ENCODE measurements at places on chromosomes 16 and 17. TPM values are rescaled to one million over a fixed set of nuclear protein-coding genes. Genes with fewer than 3 reads are reported as not detected.

GRCh38 chr16:4882633-4883285 lies 35.5 kb downstream of the UBN1 start:
- no peaks in the 10 kb centered on the region for H3K4me1 ChIP-seq
- DNase-seq, result peak; percentile 61
- H3K36me3 ChIP-seq, result peaks cover 3% of the 10 kb centered on the region

DNA sequence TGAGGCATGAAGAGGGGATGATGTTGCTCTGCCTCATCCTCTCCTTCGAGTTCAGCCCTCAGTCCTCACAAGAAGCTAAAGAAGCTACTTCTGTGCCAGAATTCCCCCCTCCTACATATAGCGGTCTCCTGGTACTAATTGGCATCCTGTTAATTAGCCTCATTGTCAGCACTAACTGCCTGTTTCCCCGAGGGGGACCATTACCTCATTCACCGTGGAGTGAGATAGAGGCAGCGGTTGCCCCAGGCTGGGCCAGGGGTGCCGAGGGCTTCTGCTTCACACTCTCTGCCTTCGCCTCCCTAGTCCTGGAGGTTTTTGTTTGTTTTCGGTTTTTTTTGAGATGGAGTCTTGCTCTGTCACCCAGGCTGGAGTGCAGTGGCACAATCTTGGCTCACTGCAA lies 5.7 kb upstream of the MINK1 start:
- no peak overlapping the region for H3K4me3 ChIP-seq
- no peaks in the 10 kb centered on the region for H3K27me3 ChIP-seq
- no peak for DNase-seq

DNA sequence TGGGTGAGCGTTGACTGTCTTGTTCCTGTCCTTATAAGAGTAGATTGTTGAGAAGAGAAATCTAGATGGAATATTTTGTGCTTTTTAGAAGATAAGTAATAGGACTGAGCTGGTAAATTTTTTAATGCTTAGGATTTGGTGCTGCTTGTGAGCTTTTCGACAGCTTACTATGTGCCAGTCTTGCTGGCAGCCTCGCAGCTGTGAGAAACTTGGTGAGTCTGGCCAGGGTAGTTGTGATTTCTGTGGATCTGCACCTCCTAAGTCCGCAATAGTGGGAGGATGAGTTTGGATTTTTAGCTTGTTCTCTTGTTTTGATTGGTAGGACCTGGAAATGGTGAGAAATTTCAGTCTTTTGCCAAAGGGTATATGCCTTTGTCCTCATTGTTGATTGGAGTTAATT lies 3.6 kb downstream of the SOCS7 start:
- no peaks in the 10 kb centered on the region for H3K27me3 ChIP-seq
- H3K4me1 ChIP-seq, result peaks cover 71% of the 10 kb centered on the region
- H3K36me3 ChIP-seq, result no peaks in the 10 kb centered on the region
- no peak overlapping the region for H3K4me3 ChIP-seq
- no peak overlapping the region for H3K27ac ChIP-seq

DNA sequence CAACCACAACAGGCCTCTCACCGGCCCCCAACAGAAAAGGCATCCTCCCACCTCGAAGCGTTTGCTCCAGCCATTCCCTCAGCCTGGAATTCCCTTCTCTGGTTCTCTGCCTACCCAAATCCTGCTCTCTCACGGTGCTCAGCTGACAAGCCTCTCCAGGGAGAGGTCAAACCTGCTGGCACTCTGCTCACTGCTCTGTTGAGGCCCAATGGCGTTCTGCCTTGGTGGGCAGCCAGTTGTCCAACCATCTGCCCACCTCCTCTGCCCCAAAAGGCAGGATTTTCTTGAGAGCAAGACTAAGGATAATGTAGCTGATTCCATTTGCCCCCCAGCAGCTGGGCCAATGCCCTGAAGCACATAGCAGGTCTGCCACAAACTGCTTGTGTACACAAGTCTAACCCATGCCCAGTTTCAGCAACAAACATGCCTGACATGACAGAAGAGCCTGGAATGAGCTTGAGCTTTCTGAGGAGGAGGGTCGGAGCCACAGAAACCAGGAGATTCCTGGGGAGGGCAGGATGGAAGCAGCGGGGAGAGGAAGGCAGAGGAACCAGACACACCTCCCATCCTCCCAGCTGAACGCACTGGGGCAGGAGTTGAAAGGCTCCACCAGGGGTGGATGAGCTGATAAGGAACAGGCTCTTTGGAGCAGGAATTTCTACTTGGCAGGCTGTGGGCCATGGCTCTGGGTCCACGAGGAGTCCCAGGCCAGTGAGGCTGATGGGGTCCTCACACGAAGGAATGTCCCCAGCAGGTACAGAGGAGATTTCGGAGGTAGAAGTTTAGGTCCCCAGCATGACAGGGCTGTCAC lies 23.9 kb downstream of the ARHGAP27 start:
- H3K4me3 ChIP-seq, result no peak overlapping the region
- DNase-seq, result no peak
- no peaks in the 10 kb centered on the region for H3K36me3 ChIP-seq
- H3K4me1 ChIP-seq, result peaks cover 16% of the 10 kb centered on the region
- H3K27ac ChIP-seq, result no peak overlapping the region

EPN3 gene
- total RNA-seq, result not detected

KRTAP4-6 gene
- total RNA-seq, result not detected

RUNDC3A gene
- total RNA-seq, result not detected

DNA sequence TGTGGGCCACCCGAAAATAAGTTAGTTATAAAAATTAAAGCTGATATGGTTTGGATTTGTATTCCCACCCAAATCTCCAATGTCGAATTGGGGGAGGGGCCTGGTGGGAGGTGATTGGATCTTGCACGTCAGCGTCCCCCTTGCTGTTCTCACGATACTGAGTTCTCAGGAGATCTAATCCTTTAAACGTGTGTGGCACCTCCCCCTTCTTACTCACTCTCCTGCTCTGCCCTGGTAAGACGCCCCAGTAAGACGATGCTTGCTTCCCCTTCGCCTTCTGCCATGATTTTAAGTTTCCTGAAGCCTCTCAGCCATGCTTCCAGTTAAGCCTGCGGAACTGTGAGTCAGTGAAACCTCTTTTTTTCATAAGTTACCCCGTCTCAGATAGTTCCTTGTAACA lies 35.4 kb downstream of the SYCE1L start:
- H3K4me3 ChIP-seq, result no peak overlapping the region
- no peaks in the 10 kb centered on the region for H3K36me3 ChIP-seq
- H3K27me3 ChIP-seq, result no peaks in the 10 kb centered on the region

DNA sequence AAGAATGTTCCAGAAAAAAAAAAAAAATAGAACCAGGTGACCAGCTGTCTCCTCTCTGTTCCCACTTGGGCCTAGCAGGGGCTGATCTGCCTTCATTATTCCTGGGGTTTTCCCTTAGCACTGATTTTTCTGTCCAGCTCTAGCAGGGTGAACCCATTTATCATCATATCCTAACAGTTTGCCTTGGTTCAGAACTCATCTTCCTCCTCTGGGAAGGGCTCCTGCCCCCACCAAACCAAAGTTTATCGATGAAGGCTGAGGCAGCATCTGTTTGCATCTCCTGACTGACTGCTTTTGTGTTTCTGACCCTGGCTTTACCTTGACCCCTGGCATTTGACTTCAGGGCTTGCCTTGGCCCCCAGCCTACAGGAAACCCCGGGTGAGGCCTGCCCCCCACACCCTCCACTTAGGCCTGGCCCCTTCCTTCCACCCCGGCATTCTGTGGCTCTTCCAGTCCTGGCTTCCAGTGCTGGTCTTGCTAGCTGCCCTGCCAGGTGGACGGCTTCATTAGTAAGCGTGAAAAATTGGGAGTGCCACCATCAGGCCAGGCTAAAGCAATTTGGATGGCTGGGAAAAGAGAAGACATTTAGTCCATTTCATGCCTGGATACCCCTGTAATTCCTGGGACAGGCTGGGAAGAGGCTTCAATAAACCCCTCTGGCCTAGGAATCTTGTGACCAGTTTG lies 164.9 kb downstream of the CCDC182 start:
- no peak for DNase-seq
- peaks cover 33% of the 10 kb centered on the region for H3K4me1 ChIP-seq
- no peak overlapping the region for H3K4me3 ChIP-seq
- no peaks in the 10 kb centered on the region for H3K27me3 ChIP-seq
- H3K27ac ChIP-seq, result no peak overlapping the region

DNA sequence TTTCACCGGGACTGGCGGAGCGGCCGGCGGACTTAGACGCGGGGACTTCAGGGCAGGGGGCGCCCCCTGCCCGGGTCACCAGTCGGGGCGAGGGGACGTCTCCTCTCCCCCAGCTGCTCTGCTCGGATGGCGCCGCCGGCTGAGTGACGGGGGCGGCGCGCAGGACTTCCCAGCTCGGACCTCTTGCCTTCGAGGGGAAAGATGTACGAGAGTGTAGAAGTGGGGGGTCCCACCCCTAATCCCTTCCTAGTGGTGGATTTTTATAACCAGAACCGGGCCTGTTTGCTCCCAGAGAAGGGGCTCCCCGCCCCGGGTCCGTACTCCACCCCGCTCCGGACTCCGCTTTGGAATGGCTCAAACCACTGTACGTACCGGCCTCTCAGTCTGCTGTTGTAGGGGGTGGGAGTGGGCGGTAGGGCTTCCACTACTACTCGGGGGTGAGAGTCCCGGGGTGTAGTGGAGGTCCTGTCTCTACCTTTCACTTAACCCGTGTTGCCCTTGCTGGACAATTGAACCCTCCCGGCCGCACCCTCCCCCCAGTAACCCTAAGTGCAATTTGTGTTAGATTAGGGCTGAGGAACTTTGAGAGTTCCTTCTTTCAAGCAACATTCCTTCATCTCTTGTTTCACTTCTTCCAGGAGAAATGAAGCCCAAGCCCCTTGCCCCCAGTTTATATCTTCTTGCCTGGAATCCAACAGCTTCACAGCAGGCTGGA lies 21.9 kb downstream of the GJD3 start:
- no peaks in the 10 kb centered on the region for H3K36me3 ChIP-seq
- no peak for DNase-seq
- H3K4me1 ChIP-seq, result peaks cover 86% of the 10 kb centered on the region
- peak overlapping the region; percentile 81 for H3K4me3 ChIP-seq
- H3K27ac ChIP-seq, result peak overlapping the region; percentile 96
- H3K27me3 ChIP-seq, result no peaks in the 10 kb centered on the region

DNA sequence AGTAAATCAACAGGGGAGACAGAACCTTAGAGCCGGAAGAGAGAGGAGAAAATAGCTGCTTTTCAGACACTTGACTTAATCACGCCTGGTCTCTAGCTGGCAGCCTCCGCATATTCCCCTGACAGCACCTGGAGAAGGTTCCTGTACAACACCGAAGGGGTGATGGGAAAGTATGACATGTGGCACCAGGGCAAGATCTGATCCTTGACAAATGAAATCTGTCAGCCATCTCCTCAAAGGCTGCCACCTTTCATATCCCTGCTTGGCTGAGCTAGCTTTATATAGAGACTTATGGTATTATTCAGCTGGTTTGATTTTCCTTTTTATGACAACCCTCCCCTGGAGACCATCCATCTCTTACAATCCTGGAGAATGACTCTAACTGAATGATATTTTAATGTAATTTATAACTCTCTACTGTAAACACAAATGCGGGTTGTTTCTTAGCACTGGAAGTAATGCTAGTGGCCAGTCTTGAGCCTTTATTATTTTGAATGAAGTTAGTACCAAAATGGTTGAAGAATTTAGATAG lies 1205.3 kb upstream of the CDH8 start:
- DNase-seq, result no peak
- H3K4me3 ChIP-seq, result no peak overlapping the region
- H3K27me3 ChIP-seq, result no peaks in the 10 kb centered on the region
- no peaks in the 10 kb centered on the region for H3K36me3 ChIP-seq

DNA sequence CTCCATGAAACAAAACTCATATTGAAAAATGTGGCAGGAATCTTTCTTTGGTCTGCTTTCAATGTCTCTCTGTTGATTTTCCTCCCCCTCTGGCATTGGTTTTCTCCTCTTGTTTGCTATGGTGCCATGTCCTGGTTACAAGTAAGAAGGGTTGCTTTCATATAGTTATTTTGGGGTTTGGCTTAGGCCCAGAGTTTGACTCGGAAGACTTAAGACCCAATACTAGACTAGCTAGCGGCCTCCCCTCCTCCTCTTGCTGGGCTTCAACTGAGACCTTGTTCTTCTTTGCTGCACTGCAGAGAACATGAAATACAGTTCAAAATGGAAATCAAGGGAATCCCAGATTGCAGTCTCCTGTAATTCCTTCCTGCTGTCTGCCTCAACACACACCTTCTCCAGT lies 30.0 kb upstream of the CLEC18A start:
- DNase-seq, result no peak
- H3K27me3 ChIP-seq, result no peaks in the 10 kb centered on the region
- H3K4me1 ChIP-seq, result peaks cover 18% of the 10 kb centered on the region
- no peak overlapping the region for H3K4me3 ChIP-seq
- H3K27ac ChIP-seq, result peak overlapping the region; percentile 18

DNA sequence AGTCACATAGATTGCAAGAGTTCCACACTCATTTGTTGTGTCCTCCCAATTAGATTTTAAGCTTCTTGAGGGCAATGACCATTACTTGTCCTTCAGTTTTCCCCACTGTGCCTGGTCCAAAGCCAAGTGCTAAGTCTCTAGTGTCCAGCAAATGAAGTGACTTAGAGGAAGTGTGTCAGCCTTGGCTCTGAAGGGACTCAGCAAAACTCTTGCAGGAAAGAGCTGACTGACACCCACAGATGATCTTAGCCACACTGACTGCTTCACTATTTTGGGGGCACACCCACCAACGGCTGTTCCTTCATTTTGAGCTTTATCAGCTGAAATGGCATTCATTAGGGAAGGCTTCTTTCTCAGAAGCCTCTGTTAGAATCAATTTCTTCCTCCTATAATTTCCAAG lies 358.1 kb downstream of the UTP18 start:
- no peak overlapping the region for H3K27ac ChIP-seq
- no peaks in the 10 kb centered on the region for H3K4me1 ChIP-seq
- no peak overlapping the region for H3K4me3 ChIP-seq

DNASE1L2 gene
- 2.1 TPM for total RNA-seq

GRCh38 chr17:50363217-50364060 lies 9.5 kb downstream of the MRPL27 start:
- H3K27ac ChIP-seq, result no peak overlapping the region
- no peak for DNase-seq
- no peaks in the 10 kb centered on the region for H3K4me1 ChIP-seq
- no peaks in the 10 kb centered on the region for H3K27me3 ChIP-seq
- no peak overlapping the region for H3K4me3 ChIP-seq
- H3K36me3 ChIP-seq, result no peaks in the 10 kb centered on the region

DNA sequence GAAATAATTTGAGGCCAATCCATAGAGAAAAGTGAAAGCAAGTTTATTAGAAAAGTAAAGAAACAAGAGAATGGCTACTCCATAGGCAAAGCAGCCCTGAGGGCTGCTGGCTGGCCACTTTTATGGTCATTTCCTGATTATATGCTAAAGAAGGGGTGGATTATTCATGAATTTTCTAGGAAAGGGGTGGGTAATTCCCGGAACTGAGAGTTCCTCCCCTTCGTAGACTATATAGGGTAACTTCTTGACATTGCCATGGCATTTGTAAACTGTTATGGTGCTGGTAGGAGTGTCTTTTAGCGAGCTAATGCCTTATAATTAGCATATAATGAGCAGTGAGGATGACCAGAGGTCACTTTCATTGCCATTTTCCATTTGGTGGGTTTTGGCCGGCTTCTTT lies 4.4 kb downstream of the DHRS7B start:
- peak overlapping the region; percentile 100 for H3K27ac ChIP-seq
- DNase-seq, result no peak
- H3K4me1 ChIP-seq, result peaks cover 41% of the 10 kb centered on the region
- H3K4me3 ChIP-seq, result no peak overlapping the region
- H3K27me3 ChIP-seq, result no peaks in the 10 kb centered on the region

GRCh38 chr16:10598157-10598556 lies 17.8 kb upstream of the EMP2 start:
- H3K4me1 ChIP-seq, result no peaks in the 10 kb centered on the region
- no peak for DNase-seq
- H3K36me3 ChIP-seq, result no peaks in the 10 kb centered on the region
- H3K4me3 ChIP-seq, result no peak overlapping the region

- H3K27me3 ChIP-seq, result no peaks in the 10 kb centered on the region
- H3K4me3 ChIP-seq, result no peak overlapping the region
- H3K36me3 ChIP-seq, result no peaks in the 10 kb centered on the region
Observed at GRCh38 chr16:51545951-51546350, 394.9 kb upstream of the SALL1 start.

All from gastrocnemius medialis (tissue), 4 donors.